Activated naive CD4-positive, alpha-beta T cell treated with anti-CD3 and anti-CD28 coated beads, Interleukin-2, amount 50 U/mL, for 72 hours (primary cell): ENCODE measurements at places on chromosomes 12 and 14.

DNA sequence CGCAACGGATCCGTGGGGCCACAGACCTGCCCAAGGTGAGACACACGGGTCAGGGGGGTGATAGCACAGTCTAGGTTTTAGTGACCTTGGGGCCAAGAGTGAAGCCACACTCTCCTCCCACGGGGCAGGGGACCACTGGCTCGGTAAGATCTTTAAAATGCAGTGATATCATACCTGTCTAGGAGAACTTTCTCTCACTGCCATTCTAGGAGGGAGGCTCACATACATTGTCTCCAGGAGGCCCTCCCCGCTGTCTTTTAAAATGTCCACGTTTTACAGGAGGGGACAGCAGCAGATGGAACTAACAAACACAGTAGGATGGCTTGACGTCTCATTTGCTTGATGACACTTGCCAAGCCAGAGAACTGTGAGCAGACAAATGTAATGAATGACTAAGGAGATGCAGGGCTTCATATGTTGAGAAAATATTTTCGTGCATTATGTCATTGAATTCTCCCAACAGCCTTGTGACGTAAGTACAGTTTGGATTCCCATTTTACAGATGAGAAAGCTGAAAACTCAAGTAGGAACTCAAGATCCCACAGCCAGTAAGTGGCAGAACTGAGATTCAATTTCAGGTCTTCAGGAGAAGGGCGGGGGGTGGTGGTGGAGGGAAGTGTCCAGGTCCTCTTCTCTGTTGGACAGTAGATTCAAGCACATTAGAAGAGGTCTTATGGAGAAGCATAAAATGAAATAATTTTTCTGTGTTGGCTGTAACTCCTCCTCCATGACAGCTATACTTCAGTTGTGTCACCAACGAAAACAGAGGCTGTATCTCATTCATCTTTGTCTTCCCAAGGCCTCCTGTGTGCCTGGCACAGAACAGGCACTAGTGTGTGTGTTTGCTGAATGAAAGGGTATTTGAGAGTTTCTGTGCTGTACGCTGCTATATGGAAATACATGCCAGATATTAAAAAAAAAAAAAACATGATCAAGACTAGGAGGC is 2.1 kb downstream of the VASH1 start:
- DNase-seq = no peak

GRCh38 chr12:106878804-106879203 is 76.9 kb upstream of the TMEM263 start:
- DNase-seq = no peak

DNA sequence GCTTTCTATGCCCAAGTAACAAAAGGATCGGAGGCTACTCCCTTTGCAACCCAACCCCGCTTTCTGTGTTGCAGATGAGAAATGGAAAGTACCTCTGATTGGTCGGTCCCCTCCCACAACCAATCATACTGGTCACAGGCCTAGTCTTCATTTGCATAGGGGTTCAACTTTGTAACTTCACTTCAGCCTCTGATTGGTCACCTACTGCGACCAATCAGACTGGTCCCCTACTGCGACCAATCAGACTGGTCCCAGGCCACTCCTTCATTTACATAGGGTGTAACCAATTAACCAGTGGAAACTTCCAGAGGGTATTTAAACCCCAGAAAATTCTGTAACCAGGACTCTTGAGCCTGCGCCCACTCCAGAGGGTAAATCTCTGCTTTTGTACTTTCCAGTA is 906.4 kb upstream of the TMEM132C start:
- no peak for DNase-seq

- no peak for DNase-seq
These were observed 61.7 kb upstream of the OVCH1 start for GRCh38 chr12:29559198-29559597.

- no peak for DNase-seq
These were observed 69.9 kb downstream of the SERPINA3 start for GRCh38 chr14:94682061-94682516.

- DNase-seq = no peak
These were observed 31.5 kb downstream of the TMEM132D start for GRCh38 chr12:129871991-129872972.

DNA sequence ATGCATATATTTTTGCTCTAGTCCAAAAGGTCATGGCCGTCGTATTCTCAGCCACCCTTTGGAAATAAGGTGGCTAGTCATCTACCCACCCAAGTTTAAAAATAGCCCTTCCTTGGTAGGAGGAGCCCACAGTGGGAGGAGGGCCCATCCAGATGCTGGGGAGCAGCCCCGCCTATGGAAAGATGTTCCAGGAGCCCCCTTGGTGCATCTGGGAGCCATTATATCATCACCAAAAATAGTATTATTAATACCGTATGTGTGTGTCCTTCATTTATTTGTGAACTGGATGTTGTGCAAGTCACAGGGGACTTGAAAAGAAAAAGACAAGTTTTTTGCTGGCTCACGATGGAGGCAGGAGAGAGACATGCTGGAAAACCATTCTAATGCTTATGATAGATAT is 34.0 kb downstream of the EMP1 start:
- DNase-seq = no peak

DNA sequence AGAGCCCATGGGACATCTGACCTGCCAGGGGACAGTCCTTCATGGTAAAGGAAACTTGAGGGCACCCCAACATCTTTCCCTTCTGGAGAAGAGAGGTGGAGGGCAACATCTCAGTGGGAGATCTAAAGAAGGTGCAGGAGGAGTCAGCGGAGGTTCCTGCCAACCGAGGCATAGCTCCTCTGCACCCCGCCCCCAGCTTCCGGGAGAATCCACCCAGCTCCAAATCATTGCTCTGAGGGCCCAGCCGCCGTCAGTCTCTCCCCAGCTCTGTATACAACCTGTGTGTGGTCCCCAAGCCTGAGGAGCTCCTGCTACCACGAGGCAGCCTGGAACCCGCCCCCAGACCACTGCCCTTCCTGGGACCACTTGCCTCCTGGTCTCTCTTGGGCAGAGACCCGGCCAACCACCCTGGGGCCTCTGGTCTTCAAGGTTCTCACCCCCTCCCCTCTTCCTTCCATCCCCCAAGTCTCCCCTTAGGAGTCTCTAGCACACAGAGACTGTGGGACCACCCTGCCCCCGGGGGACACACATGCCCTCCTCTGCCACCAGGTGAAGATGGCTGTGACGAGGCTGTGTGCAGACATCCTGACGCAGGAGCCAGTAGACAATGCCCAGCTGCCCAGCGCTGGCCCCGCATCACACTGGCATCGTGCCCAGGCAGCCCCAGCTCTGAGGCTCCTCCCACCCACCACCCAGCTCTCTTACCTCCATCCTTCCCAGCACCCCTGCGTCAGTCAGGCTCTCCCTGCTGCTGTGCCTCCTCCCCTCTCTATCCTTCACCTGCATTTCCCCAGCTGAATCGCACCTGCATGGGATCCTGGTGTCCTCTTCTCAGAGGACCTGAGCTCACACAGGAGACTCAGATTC is 13.0 kb upstream of the NUDT14 start:
- DNase-seq = no peak

DNA sequence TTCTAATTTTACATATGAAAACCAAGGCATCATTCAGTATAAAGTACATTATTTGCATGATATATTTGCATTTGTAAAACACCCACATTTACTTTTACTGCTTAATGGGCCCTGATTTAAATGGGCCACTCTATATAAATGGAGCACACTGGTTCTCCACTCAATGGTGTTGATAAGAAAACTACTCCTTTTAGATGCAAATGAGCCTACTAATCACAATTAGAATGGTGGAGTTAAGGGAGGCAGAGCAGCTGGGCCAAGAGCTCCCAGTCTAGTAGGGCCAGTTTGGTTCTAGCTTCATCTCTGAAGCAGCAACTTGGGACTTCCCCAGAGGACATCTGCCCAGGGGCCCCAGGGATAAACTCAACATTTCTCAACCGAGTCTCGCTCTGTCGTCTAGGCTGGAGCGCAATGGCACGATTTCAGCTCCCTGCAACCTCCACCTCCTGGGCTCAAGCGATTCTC is 120.7 kb downstream of the FOXN3 start:
- no peak for DNase-seq

DNA sequence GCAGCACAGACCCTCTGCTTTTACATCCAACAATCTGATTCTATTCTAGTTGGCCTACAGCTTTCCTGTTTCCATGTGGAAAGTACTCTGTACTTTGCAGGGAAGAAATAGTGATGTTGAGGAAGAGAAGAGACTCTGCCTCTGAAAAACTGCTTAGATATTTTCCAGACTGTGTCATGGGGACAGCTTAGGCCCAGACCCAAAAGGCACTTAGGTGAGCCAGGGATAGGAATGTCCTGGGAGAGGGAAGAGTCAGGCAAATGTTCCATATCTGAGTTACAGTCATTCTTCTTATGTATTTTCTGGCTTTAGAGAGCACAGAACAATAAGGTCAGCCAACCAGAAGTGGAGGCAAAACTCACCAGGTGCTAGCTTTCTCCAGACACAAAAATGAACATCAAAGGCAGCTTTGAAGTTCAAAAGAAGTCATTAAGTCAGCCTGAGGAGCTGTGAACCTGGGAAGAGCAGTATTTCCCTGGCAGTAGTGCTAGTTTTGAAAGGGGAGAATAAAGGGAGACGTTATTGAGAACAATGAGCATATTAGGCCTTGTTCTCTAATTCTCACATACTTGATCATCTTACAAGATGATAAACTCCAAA is 199.7 kb upstream of the LMNTD1 start:
- no peak for DNase-seq
